NK-92 treated with Interleukin-12 subunit alpha and Interleukin-12 subunit beta, amount 100 ng/mL, for 24 hours (cell line): ENCODE measurements at places on chromosomes 1 and 21.

GRCh38 chr1:8598060-8598724 lies 219.2 kb downstream of the RERE start:
- DNase-seq: no peak

DNA sequence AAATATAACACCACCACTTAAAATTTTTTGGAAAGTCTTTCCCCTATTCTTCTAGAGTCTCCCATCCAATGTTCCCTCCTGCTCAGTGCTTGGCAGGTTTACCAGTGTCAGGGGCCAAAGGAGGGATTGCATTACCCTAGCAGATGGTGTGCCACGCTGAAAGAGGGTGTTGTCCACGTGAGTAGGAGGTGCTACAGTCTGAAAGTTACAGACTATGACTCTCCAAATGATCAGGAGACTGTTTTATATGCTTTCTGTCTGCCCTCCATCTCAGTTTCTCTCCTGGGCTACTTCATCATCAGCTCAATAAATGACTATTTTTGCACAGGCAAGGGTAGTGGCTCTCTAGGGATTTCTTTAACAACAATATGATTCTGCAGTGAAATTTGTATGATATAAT lies 31.3 kb upstream of the ANGPTL7 start:
- no peak for DNase-seq

DNA sequence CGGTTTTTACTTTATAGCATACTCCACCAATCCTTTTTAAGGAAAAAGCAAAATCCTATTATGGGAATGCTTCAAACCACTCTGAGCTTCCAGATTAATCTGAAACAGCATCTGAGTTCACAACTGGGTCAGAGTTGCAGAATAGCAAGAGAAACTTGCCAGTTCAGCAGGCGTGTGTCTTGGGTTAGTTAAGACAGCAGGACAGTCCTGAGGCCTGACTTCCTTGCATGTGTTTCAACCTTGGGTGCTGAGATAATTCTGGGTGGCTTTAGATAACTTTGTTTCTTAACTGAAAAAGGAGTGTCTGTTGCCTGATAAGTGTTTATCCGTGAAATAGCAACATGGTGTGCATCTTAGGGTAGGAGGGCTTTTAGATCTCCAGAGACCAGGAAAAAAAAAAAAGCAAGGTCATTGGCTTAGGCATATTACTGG lies 169.2 kb downstream of the DHRS3 start:
- DNase-seq: no peak

GRCh38 chr1:2300004-2300771 lies 72.1 kb downstream of the SKI start:
- peak; percentile 83 for DNase-seq

DNA sequence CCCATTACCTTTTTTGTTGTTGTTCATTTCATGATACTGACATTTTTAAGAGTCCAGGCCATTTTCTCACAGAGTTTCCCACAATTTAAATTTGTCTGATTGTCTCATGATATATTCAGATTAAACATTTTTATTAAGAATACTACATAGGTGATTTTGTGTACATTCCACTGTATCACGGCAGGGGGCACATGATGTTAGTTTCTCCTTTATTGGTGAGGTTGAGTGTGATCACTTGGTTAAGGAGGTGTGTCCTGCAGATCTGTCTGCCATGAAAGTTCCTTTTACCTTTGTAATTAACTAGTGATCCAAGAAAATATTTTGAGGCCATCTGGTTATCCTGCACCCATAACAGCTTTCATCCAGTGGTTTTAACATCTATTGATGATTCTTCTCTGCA lies 11.8 kb downstream of the RTCA start:
- DNase-seq: no peak

DNA sequence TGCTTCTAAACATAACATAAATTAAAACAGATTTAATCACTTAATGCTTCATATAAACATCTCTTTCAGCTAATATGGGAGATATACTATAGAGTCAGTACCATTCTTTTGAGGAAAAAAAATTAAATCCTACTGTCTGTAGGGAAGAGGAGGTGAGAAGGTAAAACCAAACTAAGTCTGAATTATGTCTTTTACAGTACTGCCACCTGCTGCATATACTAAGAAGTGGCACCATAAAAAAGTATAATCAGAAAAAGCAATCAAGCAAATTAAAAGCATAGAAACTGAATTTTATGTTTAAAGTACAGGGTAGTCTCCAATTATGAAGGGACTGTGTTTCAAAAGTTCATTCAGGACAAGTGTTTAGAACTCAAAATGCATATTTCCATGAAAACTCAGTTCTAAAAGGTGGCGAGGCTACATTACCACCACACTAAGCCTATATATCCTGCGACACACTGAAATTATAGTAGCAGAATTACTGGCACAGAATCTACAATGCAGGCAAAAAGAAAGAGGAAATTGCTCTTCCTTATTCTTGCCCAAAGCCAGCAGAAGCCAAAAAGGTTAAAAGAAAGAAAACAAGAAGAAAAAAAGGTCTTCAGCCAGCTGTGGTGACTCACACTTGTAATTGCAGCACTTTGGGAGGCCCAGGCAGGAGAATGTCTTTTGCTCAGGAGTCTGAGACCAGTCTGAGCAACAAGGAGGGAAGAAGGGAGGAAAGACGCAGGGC lies 9.0 kb downstream of the NSL1 start:
- no peak for DNase-seq

GRCh38 chr1:116110567-116111523 lies at the start of gene MAB21L3:
Gene MAB21L3, plus strand, starts transcription at chr1:116111399. Its CDS starts 1,217 bp downstream, at chr1:116112616.
- DNase-seq: no peak

DNA sequence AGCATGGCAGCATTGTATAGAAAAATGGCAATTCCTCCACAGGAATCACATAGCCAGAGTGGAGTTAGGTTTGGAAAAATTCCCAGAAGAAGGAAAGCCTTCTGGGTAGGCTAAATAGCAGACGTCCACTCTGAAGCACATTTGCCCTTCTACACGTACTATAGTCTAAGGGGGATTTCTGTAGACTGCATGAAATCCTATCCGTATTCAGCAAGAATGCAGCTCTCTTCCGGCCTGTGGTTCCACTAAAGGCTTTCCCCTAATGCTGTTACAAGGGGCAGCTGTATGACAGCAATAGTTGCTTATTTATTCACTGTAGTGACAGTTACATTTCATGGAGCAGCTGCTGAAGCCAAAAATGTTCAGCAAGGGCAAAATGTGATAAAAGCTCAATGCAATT lies 263.6 kb downstream of the RWDD3 start:
- DNase-seq: no peak

GRCh38 chr1:37476460-37477197 lies 2.2 kb downstream of the ZC3H12A start:
- peak; percentile 41 for DNase-seq

DNA sequence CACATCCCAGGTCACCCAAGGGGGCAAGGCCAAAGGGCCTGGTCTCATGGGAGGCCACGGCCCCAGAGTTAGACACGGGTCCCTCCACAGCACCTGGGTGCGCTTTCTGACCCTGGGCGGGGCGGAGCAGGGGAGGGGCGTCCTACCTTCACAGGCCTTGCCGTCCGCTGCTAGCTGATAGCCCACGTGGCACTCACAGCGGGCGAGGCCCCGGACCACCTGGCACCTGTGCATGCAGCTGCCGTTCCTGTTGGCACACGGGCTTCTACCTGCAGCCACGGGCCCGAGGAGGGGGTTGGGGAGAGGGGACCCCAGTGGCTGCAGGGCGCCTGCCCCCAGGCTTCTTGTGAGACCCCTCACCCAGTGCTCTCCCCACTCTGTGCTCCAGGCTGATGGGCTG lies 59.9 kb downstream of the ARHGEF16 start:
- DNase-seq: no peak

- no peak for DNase-seq
Observed at GRCh38 chr21:15947677-15948076, 217.9 kb downstream of the USP25 start.
